ENCODE measurements at places on chromosomes 4 and X.

GRCh38 chr4:19583827-19584569 lies 667.7 kb upstream of the SLIT2 start:
- DNase-seq = no peak

DNA sequence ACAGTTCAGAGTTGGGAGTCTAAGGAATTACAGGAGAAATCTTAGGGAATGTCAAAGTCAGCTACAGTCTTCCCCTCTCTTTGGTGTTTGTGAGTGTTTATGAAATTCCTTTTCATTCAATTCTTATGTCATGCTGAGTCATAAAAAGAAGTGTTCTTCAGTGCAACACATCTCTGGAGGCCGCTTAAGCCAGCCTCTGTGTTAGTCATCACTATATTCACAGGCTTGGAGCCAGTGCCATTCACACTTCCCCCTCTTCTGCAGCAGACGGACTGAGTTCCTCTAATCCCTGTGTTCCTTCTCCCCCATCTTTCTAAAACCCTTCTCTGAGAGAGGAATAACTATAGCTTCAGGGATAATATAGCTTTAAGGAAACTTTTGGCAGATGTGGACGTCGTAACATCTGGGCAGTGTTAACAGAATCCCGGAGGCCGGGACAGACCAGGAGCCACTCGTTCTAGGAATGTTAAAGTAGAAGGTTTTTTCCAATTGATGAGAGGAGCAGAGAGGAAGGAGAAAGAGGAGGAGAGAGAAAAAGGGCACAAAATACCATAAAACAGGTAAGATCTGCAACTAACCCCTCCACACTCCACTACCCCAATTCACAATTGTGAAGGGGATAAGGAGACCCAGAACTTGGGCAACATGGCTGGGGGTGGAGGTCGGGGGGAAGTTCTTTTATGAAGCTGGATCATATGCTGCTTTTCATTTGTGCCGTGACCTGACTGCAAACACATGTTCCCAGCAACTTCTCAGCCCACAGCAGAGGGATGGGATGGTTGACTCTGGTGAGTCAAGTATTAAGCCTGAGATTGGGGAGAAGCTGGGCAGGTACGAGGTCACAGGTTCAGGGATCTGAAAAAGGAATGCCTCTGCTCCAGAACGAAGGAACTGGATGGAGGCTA lies at the start of gene SRPX2:
SRPX2 (plus strand) TSS at position 244 of the 905 bp plus-strand sequence. CDS start 2,124 bp downstream, outside the sequence.
- DNase-seq = no peak

- no peak for DNase-seq
Observed at GRCh38 chrX:8741981-8742380, 10.0 kb upstream of the ANOS1 start.

GRCh38 chr4:91924625-91925024 lies 379.1 kb upstream of the GRID2 start:
- DNase-seq = no peak

DNA sequence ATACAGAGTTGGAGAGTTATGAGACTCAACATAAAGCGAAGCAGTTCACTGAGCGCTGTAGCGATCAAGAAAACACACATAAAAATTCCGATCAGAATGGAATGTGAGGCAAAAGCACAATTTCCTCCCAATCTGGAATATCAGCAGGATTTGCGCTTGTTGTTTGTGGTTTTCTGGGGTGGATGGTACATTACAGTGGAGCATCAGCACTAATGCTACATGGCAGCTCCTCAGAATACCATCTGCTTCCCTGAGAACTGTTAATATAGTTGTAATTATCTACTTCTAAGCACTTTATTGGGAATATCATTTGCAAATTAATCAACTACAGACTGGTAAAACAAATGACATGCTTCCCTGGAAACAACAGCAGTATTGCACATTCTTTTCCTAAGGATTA lies 324.1 kb upstream of the PPARGC1A start:
- no peak for DNase-seq

- no peak for DNase-seq
Observed at GRCh38 chrX:109848461-109849050, 115.5 kb upstream of the ACSL4 start.

GRCh38 chr4:4855301-4856070 lies 4.0 kb upstream of the MSX1 start:
- DNase-seq = no peak

- no peak for DNase-seq
Observed at GRCh38 chr4:145945431-145946155, 7.0 kb upstream of the ZNF827 start.

GRCh38 chr4:37737466-37737865 lies 51.3 kb upstream of the RELL1 start:
- DNase-seq = no peak

DNA sequence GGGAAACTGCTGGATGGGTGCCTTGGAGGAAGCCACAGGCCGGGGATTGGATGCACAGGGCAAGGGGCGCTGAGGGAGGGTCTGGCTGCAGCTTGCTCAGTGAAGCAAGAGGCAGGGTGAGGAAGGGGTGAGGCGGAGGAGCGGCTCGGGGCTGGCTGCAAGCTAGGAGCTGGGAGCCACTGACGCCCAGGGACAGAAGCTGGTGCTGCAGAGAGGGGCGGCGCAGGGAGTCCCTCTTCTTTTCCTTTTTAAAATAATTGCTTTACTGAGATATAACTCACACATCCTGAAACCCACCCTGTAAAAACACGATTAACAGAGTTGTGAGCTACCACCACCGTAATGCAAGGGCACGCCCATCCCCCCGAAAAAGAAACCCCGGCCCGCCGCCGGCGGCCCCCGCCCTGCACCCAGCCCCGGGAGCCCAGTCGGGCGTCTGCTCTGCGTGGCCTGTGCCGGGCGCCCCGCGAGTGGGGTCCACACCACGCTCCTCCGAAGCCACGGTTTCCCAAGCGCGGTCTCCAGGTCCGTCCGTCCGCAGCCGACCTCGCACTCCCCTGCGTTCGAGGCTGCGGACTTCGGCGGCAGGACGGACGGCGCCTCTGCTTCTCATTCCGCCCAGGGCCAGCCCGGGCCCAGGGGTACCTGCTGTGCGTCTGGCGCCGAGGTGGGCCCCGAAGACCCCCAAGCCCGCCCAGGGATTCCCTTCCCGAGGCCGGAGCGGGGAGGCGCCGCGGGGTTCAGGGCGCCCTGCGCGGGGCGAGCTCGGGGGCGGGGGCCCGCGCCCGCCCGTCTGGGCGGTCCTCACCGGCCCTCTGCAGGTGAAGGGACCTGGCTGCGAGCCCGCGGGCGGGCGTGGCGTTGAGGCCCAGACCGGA lies 866 bp upstream of the UVSSA start:
- DNase-seq = no peak

GRCh38 chr4:99991741-99992140 lies 41.7 kb upstream of the H2AZ1 start:
- DNase-seq = no peak

GRCh38 chr4:40916880-40917279 lies 167.1 kb downstream of the NSUN7 start:
- no peak for DNase-seq

DNA sequence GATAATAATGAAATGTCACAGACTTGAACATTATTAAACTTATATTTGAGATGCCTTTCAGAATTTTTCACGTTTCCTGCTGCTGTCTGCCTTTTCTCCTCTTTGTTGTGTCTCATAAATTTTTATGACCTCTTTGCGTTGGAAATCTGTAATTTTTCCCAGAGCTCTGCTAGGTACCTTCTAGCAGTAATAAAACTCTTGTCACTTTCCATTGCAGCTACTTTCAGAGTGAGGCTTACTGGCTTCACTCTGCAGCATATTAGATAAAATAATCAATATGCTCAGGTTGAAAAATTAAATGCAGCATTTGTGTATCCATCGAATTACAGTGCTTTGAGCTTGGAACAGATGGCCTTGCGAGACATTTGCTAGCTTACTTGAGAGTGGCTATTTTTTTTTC lies 689.0 kb downstream of the GRID2 start:
- DNase-seq = no peak

- no peak for DNase-seq
Observed at GRCh38 chrX:69284491-69284890, 119.2 kb upstream of the PJA1 start.

- DNase-seq = no peak
Observed at GRCh38 chr4:968621-969394, 4.6 kb downstream of the DGKQ start.

GRCh38 chr4:145618210-145618931 lies 814 bp upstream of the MMAA start:
- no peak for DNase-seq

GRCh38 chrX:153867139-153867538 lies 18.8 kb downstream of the L1CAM start:
- DNase-seq = no peak

GRCh38 chrX:118723376-118723775 lies 4.0 kb upstream of the IL13RA1 start:
- no peak for DNase-seq

GRCh38 chrX:119325456-119325855 lies 73.7 kb upstream of the SLC25A43 start:
- DNase-seq = no peak

- DNase-seq = no peak
Observed at GRCh38 chrX:47558436-47558835, 2.6 kb upstream of the ARAF start.

GRCh38 chrX:26651755-26652154 lies 435.8 kb downstream of the MAGEB5 start:
- DNase-seq = no peak

- no peak for DNase-seq
Observed at GRCh38 chrX:51852096-51852495, 41.3 kb upstream of the MAGED1 start.

GRCh38 chrX:14010566-14010965 lies 19.1 kb downstream of the GEMIN8 start:
- no peak for DNase-seq

GRCh38 chr4:150402871-150403272 lies 179.1 kb upstream of the MAB21L2 start:
- no peak for DNase-seq

- no peak for DNase-seq
Observed at GRCh38 chrX:49915361-49916222, 6.8 kb upstream of the CLCN5 start.

DNA sequence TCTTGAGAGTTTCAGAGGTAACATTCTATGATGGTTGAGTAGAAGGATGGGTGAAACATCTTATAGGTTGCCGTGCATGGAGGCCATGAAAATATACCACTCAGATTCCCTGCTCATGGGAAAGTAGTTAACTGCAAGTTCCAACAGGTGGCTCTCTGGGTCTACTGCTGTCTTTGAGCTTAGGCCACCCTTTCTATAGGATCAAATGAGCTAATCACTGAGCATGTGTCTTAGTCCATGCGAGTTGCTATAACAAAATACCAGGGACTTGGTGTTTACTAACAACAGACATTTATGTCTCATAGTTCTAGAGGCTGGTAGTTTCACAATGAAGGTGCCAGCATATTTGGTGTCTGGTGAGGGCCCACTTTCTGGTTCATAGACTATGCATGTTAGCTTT lies 144.8 kb upstream of the UNC5C start:
- no peak for DNase-seq

DNA sequence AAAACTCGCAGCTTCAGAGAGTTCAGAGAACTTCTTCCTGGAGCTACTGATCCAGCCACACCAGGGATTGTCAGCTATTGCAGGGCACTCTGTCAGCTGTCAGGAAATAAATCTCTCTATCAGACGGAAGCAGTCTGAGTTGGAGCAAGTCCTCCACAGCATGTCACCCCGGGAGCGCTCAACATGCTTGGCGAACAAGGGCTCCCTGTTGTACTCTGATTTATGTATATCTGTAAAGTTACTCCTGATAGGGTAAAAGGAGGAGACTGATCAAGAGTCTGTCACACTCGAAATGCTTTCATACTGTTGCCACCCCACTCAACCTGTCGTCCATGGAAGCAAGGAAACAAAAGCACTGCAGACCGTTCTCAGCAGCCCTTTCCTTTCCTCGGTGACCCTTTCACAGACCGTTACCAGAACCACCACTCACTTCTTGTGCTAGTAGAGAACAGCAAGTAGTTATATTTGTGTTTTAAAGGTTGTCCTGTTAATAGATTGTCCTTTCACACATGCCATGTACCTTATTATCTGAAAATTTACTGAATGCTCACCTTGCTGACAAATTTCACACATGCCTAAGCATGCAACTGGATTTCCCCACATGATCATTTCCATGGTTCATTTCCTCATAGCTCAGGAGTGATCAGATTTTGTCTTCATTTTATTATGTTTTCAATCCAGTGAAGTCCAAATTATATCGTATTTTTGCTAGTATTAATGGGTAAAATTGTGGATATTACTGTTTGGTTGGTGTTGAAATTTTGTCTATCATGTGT lies 2108.9 kb upstream of the TENM3 start:
- no peak for DNase-seq

DNA sequence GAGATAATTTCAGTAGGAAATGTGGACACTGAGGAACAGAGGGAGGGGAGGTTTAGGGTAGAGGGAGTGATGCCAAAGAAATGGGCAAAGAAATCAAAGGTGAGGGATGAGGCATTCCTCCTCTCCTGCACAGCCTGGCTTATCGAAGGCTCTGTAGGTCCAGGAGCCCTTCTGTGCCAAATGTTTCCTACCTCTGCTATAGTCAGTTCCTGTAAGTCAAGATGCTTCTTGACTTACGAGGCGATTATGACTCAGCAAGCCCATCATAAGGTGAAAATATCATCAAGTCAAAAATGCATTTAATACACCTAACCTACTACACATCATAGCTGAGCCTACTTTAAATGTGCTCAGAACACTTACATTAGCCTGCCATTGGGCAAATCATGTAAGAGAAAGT lies 60.0 kb upstream of the ARHGAP24 start:
- DNase-seq = no peak

DNA sequence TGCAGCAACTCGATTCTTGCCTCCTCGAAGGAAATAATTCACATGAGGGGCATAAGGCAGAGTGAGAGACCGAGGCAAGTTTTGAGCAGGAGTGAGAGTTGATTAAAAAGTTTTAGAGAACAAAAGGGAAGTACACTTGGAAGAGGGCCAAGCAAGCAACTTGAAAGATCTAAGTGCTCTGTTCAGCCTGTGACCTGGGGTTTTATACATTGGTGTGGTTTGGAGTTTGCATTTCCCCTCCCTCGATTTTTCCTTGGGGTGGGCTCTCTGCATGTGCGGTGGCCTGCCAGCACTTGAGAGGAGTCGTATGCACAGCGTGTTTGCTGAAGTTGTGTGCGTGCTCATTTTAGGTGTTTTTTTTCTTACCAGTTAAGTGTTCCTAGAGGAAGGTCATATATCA lies 356.4 kb downstream of the KLHL4 start:
- no peak for DNase-seq

GRCh38 chrX:9724711-9725110 lies 40.9 kb downstream of the GPR143 start:
- no peak for DNase-seq

GRCh38 chrX:133249266-133250058 lies 31.3 kb upstream of the TFDP3 start:
- no peak for DNase-seq

DNA sequence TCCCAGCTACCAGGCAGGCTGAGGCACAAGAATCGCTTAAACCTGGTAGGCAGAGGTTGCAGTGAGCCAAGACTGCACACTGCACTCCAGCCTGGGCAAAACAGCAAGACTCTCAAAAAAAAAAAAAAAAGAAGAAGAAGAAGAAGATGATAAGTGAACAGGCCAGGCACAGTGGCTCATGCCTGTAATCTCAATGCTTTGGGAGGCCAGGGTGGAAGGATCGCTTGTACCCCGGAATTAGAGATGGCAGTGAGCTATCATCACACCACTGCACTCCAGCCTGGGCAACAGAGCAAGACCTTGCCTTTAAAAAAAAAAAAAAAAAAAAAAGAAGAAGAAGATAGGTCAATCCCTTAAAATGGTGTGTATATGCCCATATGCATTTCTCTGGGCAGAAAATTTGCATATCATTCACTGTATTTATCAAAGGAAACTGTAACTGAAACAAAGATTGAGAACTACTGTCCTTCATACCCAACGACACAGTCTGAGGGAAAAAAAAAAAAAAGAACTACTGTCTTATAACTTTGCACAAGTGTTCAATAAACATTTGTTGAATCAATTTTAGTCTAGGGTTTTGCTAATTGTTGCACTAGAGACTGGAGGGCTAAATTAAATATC lies 2.3 kb downstream of the RFC1 start:
- no peak for DNase-seq

Data from activated CD8-positive, alpha-beta memory T cell treated with anti-CD3 and anti-CD28 coated beads for 4 hours (primary cell).